ENCODE measurements at places on chromosomes 12 and 14.

- DNase-seq: no peak
These were observed 4.8 kb downstream of the TMEM229B start for GRCh38 chr14:67483579-67484285.

DNA sequence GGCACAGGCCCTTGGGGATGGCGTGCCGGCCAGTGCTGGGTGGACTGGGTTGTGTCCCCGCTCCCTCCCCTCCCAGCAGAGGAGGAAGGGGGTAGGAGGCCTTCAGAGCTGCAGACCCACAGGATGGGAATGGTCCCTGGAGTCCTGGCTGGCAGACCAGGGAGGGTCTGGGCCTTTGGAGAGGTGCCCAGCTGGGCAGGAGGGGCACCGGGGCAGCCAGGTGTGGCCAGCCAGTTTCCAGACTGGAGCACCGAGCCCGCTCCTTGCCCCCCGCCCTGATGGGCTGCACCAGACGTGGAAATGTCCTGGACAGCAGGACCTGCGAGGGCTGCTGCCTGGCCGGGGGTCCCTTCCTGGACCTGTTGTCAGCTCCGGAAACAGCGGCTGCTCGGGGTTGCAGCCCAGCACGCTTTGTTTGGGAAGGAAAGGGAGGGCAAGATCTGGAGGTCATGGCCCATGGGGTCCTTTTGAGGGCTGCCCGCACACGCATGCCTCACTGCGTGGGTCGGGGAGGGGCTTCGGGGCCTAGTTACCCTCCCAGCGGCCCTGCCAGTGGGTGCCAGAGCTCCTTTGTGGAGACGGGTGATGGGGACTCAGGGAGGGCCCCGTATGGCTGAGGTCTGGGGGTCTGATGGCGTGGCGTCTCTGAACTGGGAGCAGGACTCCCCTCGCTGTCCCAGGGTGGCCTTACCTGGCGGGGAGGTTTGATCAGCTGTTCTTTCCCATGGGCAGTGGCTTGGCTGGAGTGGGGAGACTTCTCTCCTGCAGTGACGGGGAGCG lies 9.1 kb downstream of the KIF26A start:
- no peak for DNase-seq

GRCh38 chr14:97267509-97267908 lies 470.3 kb downstream of the VRK1 start:
- DNase-seq: no peak

GRCh38 chr12:56521590-56522371 lies at the start of gene RBMS2:
RBMS2 (plus strand) TSS chr12:56521820; CDS start chr12:56522024, 204 bp downstream.
- peak; percentile 10 for DNase-seq

DNA sequence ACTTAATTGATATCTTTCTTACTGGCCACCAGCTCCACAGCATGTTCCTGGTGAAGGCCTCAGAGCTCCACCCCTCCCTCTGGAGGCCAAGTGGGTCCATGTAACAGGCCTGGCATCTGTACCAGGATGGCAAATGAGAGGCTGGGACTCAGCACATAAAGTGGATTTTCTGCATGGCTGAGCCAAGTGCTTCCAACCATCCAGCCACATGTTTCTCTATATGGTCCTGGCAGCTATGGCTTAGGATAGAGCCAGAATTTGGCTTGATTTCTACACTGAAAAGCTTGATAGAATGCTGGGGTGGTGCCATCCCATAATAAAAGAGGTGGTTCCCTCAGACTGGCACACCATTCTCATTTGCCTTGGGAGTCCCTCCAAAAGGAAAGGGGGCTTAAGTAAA lies 94.1 kb downstream of the PAX9 start:
- DNase-seq: no peak

GRCh38 chr12:73136386-73136785 lies 864.2 kb downstream of the TRHDE start:
- no peak for DNase-seq

DNA sequence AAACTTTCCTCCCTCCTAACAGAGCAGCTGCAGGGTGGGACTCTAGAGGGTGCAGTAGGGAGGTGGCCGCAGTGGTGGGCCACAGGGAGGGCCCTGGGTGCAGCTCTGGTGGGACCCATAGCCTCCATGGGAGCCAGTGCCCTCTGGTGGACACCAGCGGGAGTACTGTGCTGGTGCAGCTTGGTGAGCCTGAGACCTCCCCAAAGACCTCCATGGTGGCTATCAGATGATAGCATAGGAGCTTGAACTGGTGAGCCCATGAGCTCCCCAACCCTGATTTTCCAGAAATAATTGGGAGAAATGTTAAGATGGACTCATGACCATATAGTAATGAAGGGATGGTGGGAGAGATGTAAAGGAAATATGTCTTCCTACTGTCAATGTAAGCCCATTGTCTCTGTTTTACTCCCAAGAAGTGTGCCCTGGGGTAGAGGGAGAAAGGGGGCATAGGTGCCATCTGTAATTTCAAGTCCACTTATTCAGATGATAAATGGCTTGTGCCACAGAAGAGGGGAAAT lies 98.7 kb downstream of the GAS2L3 start:
- DNase-seq: peak; percentile 5

GRCh38 chr12:122999986-123000420 lies 19.5 kb downstream of the ARL6IP4 start:
- no peak for DNase-seq

DNA sequence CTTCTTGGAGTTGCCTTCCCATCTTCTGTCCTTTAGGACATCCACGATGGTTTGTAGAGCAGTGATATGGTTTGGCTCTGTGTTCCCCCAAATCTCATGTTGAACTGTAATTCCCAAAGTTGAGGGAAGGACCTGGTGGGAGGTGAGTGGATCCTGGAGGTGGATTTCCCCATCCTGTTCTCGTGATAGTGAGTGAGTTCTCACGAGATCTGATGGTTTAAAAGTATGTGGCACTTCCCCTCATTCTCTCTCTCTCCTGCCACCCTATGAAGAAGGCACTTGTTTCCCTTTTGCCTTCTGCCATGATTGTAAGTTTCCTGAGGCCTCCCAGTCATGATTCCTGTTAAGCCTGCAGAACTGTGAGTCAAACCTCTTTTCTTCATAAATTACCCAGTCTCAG lies 99.2 kb downstream of the BRMS1L start:
- DNase-seq: no peak

DNA sequence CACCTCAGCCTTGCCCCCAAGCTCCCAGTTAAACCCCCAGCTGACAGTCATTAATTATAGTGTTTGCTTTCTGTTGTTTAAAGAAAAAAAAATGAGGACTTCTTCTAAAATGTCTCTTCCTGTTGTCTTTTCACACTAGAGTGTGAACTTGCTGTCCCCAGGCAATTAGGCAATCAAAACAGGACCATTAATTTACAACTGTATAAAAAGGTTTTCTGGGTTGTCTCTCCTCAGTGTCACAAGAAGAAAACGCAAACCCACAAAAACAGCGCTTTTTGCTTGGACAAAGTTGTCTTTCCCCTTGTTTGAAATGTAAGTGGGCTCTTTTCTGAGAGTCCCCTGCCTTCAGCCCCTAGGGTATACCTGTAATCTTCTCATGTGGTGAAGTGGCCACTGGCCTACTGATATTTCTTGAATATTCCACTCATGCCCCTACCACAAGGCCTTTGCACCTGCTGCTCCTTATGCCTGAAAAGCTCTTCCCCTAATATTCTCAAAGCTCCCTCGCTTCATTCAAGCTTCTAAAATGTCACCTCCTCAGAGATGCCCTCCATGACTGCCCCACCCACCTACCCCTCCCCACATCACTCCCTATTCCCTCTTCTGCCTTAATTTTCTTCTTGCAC lies 158.9 kb upstream of the PWP1 start:
- no peak for DNase-seq

DNA sequence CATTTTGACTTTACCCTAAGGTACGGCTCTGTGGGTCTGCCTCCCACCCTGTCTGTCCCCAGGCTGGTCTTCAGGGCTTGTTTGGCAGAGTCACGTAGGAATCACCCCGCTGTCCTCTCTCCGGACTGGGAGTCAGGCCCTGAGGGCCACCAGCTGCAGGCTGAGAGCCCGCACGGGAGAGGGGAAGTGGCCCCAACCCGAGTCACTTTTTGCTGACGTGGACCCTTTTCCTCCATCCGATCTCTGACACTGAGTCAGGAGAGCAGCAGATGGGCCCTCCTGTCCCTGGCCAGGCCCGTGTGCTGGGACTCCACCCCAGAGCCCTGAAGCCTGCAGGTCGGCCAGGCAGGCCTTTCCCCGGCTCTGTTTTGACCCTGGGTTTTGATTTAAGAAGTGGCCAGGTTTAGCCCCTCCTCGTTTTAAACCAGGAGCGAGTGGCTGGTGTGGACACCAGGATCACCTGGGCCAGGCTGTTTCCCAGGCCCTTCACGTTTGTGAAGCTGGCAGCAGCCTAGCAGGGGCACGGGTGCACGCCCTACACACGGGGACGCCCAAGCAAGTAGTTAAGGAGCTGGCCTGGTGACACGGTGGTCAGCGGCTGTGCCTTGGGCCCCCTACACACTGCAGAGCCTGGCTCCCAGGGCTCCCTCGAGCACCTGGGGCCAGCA lies 12.5 kb upstream of the TEX22 start:
- DNase-seq: no peak

DNA sequence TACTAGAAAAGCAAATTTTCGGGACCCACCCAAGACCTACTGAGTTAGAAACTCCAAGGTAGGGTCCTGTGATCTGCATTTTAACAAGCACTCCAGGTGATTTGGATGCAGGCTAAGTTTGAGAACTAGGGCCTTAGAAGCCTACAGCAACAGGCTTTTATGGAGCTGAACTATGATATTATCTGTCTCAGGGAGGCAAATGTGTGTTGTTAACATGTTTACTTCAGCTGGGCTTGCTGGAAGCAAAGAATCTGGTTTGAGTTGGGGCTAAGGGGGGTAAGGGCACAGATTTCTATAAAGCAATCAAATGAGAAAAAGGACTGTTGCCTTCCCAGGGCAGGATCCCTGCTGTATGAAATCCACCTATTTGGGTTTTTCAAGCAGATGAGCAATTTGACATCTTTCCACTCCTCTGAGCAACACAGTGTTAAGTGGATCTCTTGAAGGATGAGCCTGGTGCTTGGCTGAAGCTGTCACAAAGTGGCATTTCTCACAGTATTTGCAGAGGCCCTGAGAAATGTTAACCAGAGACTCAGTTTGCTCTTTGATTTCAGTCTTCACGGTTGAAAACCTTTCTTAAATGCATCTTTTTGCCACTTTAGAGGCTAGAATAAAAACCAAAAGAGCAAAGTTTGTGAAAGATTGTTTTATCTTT lies 36.2 kb upstream of the SOCS2 start:
- DNase-seq: no peak

DNA sequence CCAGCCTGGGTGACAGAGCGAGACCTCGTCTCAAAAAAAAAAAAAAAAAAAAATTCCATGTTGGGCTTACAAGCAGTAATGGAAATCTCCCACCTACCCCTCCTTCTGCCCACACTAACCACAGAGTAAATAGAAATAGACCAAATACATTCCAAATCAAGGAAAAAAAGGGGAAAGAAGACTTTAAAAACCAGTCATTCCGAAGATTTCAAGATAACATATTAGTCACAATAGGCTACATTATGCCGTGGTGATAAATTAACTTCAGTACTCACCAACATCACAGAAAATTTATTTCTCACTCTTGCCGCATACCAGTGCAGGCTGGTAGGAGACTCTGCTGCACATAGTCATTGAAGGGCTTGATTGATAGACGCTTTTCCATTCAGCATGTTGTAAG lies 15.5 kb upstream of the ETV6 start:
- DNase-seq: no peak

DNA sequence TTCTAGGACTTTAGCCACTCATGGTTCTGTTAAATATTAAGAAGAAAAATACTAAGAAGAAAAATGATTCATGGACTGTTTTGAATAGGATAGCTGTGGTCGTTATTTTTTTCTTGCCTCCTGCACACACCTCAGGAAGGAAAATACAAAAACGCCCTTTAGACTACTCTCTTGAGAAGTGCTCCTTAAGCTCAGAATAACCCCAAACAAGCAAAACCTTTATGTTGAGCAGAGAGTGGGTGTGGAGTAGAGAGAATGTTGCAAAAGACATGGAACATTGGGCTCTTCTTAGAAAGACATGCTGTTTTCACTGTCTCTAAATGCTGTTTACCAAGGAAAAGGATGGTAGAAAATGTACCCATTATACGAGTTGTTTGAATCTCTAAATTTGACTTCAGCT lies 140.3 kb downstream of the LMNTD1 start:
- no peak for DNase-seq

DNA sequence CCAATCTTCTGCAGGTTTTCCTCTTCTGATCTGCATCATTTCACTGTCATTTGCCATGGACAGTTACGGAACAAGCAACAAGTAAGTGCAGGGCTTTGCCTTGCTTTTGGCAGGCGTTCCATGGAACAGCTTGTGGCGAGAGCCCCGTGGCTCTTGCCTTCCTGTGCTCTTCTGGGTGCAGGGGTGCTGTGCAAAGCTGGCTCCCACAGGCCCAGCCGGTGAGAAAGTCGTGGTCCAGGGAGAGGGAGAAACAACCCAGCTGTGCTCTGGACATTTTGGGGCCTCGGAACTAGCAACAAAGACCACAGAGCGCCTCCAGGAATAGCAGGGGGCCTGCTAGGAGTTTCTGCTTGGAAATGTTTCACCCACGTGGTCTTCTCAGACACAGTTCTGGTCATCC lies 164.7 kb downstream of the ADGRD1 start:
- no peak for DNase-seq

DNA sequence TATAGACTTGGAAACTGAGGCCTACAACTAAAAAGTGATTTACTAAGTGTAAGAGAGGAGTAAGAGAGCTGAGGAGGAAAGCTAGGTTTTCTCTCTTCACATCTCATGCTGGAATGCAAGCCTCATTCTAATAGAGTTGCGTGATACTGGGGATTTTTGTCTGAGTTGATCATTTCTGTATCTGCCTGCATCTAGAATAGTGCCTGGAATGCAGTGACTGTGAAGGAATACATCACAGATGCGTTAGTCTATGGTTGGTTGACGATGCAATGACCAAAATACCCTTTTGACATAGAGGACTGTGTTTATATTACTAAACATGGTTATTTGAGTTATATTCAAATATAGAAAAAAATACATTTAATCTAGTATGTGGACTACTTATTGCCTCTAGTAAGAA lies 9.2 kb upstream of the TMEM117 start:
- no peak for DNase-seq

GRCh38 chr12:125014526-125014925 lies 21.1 kb downstream of the BRI3BP start:
- no peak for DNase-seq

DNA sequence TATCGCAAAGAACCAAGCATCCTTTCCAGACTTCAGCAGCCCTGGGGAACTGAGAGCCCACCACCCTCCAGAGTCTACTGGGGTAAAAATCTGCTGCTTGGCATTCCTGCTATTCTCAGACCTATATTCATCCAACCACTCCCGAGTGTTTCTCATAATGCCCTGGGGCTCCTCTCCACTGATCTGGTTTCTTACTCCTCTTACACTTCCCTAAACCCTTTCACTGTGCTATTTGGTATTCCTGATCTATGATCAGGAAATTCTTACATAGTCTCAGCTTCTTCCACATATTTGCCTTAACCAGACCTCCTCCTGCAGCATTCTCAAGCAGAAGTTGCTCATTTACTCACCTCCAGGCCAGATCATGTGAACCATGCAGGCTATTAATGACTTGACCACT lies 82.4 kb downstream of the SYT10 start:
- no peak for DNase-seq

- no peak for DNase-seq
These were observed 216.7 kb upstream of the SSTR1 start for GRCh38 chr14:37991027-37991426.
